ENCODE measurements at places on chromosomes 7 and 10. TPM values are rescaled to one million over a fixed set of nuclear protein-coding genes. Genes with fewer than 3 reads are reported as not detected.

DNA sequence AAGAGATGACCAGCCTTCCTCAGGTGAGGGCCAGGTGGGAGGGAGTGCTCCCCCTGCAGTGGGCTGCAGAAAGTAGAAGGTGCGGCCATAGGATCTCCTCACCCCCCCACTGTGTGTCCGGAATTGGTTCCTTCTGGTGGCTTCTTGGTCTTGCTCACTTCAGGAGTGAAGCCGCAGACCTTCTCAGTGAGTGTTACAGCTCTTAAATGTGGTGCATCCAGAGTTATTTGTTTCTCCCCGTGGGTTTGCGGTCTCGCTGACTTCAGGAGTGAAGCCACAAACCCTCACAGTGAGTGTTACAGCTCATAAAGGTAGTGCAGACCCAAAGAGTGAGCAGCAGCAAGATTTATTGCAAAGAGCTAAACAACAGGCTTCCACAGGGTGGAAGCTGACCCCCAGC is 90.3 kb upstream of the NPS start:
- DNase-seq: no peak

DNA sequence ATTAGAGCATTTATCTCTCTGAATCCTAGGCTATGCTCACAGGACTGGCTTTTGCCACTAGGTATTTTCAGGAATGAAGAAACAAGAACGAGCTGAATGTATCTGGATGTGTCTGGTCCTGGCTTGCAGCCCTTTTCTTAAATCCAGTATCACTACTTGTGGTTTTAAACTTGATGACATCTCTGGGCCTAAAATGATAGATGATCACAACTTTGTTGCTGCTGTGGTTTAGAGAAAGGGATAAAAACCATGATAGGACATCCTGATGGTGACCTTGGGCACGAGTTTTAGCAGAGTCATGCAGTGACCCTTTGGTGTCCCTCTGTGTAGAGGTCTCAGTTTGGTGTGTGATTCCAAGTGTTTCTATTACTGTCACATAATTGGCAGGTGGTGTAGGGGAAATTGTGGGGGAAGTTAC is 31.7 kb upstream of the SEMA3C start:
- DNase-seq: no peak

DNA sequence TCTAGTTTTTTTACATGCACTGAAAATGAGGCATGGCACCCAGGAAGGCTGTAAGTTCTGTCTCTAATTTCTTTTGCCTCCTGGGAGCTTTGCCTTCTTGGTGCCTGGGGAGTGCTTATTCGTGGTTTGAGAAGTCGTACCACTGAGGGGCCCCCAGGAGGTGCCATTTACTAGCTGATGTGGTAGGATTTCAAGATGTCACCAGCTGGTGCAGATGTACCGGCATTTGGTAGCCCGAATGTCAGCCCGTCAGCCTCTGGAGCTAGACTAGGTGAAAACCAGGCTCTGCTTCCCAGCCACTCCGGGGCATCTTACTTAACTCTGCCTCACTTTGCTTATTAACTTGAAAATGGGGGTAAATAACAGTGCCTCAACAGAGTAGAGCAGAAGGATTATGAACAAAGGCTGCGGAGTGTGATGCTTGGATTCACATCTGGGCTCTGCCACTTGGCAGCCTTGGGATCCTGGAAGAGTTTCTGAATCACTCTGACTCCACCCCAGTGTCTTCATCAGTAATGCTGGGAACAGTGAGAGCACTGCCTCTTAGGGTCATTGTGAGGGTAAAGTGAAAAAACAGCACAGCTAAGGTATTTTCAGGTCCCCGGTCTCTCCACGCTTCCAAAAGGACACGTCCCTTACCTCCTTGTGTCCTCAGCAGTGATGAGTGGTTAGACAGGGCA is 31.4 kb upstream of the BTBD16 start:
- DNase-seq: no peak

DNA sequence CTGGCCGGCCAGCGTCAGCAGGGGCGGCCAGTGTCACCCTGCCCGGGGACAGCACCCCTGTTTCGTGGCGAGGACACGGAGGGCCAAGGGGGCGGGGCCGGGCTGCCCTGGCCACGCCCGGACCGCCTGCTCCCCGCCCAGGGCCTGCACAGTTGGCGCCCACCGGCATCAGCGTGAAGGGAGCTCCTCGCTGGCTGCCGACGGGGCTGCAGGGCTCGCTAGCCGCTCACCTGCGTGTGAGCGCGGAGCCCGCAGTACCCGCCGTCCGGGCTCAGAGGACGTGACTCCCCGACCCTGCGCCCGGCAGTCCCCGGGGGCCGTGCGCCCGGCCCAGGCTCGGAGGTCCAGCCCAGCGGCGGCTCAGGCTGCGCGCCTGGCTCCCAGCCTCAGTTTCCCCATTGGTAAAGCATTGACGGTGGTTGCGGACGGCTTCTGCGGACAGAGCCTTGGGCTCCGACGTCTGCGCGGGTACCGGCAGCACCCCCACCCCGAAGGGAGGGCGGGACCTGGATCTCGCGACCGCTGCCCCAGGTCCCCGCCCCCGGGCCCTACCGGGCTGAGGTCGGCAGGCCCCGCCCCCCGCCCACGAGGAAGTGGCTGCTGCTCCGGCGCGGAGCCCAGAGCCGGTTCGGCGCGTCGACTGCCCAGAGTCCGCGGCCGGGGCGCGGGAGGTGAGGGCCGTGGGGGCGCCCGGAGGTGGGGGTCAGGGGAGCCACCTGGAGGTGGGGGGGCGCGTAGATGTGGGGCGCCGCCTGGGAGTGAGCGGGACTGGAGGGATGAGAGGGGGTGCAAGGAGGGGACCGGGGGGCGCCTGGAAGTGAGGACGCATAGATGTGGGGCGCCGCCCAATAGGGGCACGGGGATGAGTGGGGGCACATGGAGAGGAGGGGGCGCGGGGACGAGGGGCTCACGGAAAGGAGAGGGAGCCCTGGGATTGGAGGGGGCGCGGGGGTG is at the start of gene ARPC1B:
Gene ARPC1B, plus strand, starts transcription at position 620 of the 954 bp plus-strand sequence. CDS start 10,985 bp downstream, outside the sequence.
- DNase-seq: peak; percentile 88

DNA sequence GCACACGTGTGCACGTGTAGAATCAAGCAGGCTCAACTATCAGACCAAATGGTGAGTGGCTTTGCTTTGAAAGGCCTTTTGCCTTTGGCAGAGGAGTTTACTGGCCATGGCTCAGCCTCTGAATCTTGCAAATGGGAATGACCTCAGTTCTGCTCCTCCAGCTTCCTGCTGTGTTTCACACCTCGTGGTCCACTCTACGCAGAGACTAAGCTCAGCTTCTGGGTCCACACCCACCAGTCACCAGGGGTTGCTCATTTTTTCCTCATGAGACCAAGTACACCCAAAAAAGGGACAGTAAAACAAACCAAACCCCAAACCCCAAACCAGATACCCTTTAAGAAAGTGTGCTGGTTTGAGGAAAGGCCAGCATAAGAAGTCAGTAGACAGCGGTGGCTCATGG is 236.4 kb downstream of the DNAJB6 start:
- DNase-seq: no peak

DNA sequence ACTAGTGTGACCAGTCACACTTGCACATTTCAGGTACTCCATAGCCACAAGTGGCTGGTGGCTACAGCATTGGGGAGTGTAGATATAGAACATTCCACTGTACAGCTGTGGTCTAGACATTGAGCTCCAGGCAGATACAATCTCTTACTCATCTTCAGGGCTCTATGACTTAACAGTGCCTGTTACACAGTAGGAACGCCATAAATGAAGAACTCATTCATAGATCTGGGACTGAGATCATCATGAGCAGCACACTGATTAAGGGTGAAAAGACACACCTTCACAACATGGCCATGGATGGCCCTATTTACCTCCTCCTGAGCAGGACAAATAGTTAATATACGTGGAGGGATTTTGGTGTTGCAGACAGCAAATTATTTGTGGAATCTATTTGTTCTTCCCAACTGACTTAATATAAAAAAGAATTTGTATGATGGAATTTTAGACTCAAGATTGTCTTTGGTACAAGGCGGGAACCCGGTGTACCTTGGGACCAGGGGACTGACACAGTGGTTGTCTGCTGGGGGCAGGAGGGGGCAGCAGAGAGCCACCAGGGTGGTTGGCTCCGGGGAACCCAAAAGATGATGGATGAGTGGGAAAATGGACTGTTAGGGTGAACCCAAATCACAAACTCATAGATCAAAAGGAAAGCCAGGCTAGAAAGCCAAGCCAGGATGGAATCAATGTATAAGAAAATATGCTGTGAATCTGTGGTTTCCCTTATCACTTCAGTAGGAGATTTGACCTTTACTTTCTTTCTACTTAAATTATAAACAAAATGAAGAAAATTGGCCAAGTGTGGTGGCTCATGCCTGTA is 24.3 kb upstream of the CPA2 start:
- DNase-seq: peak; percentile 76

GRCh38 chr10:101237081-101237981 is 8.1 kb upstream of the LBX1 start:
- no peak for DNase-seq

DNA sequence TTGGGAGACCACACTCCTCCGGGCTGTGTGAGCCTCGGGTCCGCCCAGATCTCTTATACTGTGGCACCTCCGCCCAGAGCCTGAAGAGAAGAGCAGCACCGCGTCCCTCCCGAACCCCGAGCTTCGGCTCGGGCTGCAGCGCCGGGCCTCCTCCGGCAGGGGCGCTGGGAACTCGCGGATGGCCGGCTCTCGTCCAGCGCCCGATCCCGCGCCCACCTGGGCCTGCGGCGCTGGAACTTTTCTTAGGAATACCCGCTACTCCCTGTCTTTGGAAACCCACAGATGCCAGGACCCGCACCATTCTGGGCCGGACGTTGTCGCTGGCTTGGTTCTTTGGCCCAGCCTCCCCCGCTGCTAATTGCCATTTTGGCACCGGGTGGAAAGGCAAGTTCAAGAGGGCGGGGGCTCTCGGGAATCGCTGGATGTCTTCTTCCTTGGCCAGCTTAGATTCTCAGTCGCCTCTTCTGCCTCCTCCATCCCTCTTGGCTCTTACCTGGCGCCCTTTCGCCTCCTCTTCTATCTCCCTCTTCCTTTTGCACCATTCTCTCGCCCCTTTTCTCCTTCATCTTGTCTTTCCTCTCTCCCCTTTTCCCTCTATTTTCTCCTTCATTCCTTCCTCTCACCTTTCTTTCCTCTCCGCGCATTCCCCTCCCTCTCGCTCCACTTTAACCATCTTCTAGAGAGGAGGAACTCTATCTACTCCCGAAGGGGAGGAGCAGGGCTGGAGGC is 2.1 kb upstream of the SORCS3 start:
- DNase-seq: peak; percentile 7

GRCh38 chr7:142331941-142332340 is 74.1 kb upstream of the PRSS58 start:
- no peak for DNase-seq

GRCh38 chr10:63133821-63134557 is 861 bp downstream of the NRBF2 start:
- DNase-seq: no peak

GRCh38 chr10:13422800-13423199 is 74.7 kb upstream of the SEPHS1 start:
- no peak for DNase-seq

DNA sequence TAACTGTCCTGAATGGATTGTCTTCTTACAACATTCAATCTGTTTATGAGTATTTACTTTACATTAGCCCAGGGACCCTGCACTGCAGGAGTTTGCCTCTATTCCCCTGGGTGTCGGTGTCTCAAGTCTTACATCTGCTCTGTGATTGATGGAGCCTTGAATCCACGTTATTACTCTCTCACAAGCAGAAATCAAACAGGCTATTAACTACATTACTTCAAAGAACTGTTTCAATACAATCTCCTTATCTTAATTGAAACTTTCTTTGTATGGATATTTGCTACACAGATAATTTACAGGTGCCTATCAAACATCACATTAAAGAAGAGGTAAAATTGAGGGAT is 3.1 kb upstream of the ARID5B start:
- DNase-seq: no peak

- no peak for DNase-seq
These were observed 40.0 kb downstream of the ZNF33B start for GRCh38 chr10:42598249-42598873.

- no peak for DNase-seq
These were observed 141.7 kb downstream of the AUTS2 start for GRCh38 chr7:69739931-69740431.

Gene REEP3
- 11.2 TPM for total RNA-seq

Gene VWC2
- not detected for total RNA-seq

Gene WNT16
- total RNA-seq: not detected

Gene SERPINE1
- 0.07 TPM for total RNA-seq

Gene CASTOR2
- 1.3 TPM for total RNA-seq

Gene ABHD11
- total RNA-seq: 9.4 TPM

Gene GJD4
- not detected for total RNA-seq

Gene SLC39A12
- not detected for total RNA-seq

Gene PKD2L1
- not detected for total RNA-seq

Gene CHST12
- total RNA-seq: 0.64 TPM
